Suprapubic skin (tissue), 4 donors: ENCODE measurements at places on chromosomes 7 and 10.

GRCh38 chr10:104096692-104097091 lies 11.0 kb upstream of the COL17A1 start:
- no peak for DNase-seq

- DNase-seq, result no peak
Measured at GRCh38 chr10:22652988-22653481, 61.3 kb downstream of the PIP4K2A start.

GRCh38 chr7:66297579-66297978 lies 92.4 kb downstream of the TPST1 start:
- no peak for DNase-seq

- DNase-seq, result no peak
Measured at GRCh38 chr10:34091635-34092195, 723.4 kb downstream of the PARD3 start.

DNA sequence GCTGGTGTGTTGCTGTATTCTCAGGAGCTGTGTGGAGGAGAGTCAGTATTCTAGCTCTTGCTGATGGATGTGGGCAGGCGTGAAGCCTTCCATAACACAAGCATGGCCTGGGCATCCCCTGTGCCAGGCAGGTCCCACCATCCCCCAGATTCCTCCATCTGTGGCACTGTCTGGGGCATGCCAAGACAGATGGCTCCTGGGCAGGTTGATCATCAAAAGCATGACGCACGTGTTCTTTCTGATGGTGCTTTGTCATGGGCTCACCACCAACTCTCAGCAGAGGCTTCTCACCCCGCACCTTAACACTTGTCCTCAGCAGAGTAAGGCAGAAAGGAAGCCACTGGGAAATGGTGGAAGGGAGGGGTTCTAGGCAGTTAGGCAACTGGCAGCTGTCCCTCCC lies 364.3 kb downstream of the PLXNA4 start:
- no peak for DNase-seq
